Endothelial cell of umbilical vein (primary cell): ENCODE measurements at places on chromosomes 5 and 9.

DNA sequence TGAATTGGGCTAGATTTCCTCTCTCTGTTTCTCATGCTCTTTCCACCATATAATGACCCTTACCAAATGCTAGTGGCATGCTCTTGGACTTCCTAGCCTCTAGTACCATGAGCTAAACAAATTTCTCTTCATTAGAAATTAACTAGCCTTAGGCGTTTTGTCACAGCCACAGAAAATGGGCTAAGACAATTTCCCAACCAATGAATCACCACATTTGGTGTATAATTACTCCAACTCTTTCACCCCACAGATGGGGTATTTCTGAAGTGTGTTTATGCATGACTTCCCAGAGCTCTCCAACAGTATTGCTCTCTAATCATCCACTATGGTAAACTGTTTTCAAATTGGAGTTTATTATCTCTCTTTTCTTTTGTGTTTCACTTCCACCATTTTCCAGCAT lies 1041.1 kb upstream of the COX7C start:
- DNase-seq, result no peak

DNA sequence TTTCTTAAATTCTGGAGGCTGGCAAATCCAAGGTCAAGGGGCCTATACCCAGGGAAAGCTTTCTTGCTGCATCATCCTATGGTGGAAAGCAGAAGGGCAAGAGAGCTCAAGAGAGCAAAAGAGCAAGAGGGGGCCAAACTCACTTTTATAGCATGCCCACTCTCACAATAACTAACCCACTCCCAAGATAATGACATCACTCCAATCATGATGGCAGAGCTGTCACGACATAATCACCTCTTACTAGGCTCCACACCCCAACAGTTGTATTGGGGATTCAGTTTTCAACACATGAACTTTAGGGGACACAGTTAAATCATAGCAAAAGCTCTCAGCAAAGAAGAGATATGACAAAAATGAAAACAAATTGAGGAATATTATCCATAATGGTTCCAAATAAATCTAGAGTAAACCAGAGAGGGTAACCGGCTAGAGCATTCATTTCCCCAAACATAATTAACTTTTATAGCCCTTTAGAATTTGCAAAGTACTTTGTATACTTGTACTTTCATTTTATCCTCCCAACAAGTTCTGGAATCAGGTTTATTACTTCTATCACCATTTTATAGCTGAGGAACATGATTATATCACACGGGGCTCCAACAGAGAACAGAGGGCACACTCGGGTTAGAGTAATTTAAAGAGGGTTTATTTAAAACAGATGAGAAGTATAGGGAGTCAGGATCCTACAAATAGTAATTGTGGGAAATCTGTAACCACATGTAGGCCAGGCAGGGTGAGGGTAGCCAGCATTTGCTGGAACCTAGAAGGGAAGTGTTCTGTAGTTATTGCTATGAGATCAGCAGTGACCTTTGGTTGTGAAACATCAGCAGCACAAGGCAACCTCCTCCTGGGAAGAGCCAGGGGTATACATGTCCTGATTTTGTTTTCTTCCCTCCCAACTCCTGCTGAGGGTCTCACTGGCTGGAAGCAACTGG lies 7.2 kb upstream of the TARS1 start:
- DNase-seq, result no peak

DNA sequence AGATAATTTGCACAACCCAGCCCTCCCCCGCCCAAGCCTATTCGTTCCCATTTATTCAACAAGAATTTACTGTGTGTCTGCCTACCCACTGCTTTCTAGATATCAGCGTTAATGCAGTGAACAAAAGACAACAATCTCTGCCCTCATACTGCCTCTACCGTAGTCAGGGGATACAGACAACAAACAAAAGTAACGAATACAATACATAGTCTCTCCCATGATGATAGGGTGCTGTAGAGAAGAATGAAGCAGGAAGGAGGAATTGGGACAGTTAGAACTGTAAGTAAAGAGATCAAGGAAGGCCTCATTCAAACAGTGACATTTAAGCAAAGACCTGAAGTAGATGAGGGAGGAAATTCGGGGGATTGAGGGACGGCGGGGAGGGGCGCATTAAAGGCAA lies 1.7 kb downstream of the GFM2 start:
- DNase-seq, result peak; percentile 24

DNA sequence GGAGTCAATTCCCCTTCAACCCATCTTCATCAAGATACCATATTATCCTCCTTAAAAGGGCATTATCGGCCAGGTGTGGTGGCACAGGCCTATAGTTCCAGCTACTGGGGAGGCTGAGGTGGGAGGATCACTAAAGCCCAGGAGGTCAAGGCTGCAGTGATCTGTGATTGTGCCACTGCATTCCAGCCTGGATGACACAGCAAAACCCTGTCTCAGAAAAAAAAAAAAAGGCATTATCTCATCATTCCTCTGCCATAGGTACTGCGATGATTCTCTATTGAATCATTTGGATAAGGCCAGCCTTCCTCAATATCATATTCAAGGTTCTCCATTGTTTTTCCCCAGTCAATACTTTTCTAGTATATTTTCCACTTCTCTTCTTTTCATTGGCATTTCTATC lies 39.2 kb upstream of the RAB3C start:
- DNase-seq, result no peak

DNA sequence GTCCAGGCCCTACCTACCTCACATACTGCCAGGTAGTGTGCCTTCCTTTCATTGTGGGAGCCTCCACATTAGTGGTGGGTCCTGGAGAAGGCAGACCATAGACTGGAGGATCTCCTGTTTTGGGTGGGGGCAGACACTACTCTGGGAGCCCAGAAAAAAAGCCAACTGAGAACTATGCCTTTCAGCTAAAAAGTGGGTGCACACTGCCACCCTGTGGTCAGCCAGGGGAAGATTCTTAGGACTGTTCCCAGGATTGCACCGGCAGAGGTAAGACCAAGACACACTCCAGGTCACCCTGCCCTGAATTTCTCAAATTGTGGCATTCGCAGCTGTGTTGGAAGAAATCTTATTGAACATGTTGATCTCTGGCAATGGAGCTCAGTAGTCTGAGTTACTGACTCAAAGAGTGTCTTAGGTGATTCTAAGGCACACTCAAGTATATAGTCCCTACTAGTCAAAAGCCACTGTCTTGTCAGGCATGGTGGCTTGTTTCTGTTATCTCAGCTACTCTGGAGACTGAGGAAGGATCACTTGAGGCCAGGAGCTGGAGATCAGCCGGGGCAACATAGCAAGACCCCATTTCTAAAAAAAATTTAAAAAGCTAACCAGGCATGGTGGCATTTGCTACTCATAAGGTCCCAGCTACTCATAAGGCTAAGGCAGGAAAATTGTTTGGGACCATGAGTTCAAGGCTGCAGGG lies 3.6 kb downstream of the SIGMAR1 start:
- peak; percentile 64 for DNase-seq

DNA sequence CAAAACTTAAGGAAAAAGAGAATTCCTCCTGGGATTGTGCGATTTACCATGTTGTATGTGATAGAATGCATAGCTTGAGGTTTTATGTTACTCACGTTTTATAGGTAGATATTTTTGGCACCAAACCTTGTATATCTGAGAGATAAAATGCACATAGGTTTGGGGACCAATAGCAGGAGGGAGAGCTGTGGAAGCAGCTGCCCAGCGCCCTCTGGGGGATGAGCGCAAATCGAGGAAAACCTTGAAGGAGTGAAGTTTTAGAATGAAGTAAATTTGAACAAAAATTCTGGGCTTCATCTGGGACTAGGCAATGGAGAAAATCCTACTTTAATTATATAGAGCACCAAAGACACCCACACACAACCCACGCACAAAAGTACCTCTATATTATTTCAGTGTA lies 197.0 kb downstream of the ADCY2 start:
- no peak for DNase-seq

DNA sequence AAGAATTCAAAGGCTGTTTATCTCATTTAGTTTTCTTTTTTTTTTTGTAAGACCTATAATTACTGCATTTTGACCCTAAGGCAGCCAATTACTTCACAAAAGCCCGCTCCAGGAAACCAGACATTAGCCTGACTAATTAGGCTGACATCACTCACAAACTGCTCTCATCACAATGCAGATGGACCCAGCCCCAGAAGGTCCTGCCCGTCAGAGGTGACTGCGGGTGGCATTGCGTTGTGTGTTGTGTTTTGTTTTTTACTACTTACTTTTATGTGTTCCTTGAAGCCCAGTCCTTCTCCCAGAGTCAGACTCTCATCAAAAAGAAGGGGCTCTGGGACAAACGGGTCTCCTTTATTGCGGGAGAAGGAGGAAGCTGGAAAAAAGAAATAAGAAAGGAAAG lies 172.2 kb downstream of the HSD17B3 start:
- DNase-seq, result peak; percentile 86

DNA sequence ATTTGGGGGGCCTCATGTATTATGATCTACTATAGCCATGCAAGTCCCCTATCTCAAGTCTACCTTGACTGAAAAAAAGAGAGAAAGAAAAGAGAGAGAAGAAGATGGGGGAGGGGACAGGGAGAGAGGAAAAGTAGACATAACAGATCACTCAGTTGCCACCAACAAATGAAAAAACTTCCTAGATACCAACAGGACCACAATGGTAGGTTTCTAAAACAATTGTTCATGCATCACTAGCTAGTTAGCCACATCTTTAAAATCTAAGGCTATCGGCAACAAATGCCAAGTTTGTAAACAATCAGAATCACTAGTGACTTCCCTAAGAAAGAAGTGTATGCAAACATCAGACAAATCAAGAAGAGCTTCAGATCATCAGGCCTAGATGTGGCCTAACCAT lies 328.2 kb downstream of the BNC2 start:
- peak; percentile 15 for DNase-seq

DNA sequence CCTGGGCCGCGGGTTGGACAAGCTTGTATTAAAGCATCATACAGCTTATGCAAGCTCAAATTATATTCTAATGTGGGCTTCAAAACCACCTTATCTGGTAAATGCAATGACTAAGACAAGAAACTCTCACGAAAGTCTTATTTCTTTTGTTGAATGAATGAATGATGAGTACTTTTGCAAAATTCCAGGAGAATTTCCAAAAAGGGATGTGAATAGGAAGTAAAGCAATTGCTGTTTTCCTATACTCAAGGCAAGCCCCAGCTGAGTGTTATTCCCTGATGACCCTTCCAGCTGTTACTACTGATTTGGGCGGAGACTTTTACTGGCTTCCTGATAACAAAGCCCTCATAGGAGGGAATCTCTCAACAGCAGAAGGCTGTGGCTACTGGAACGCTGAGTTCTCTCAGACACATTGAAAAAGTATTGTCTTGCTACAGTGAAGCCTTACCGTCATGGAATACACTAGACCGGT lies 162.8 kb downstream of the SREK1 start:
- peak; percentile 49 for DNase-seq

- no peak for DNase-seq
These were observed 18.1 kb downstream of the FGF1 start for GRCh38 chr5:142667831-142668230.

GRCh38 chr9:38285236-38285635 lies 107.3 kb upstream of the ALDH1B1 start:
- DNase-seq, result no peak

DNA sequence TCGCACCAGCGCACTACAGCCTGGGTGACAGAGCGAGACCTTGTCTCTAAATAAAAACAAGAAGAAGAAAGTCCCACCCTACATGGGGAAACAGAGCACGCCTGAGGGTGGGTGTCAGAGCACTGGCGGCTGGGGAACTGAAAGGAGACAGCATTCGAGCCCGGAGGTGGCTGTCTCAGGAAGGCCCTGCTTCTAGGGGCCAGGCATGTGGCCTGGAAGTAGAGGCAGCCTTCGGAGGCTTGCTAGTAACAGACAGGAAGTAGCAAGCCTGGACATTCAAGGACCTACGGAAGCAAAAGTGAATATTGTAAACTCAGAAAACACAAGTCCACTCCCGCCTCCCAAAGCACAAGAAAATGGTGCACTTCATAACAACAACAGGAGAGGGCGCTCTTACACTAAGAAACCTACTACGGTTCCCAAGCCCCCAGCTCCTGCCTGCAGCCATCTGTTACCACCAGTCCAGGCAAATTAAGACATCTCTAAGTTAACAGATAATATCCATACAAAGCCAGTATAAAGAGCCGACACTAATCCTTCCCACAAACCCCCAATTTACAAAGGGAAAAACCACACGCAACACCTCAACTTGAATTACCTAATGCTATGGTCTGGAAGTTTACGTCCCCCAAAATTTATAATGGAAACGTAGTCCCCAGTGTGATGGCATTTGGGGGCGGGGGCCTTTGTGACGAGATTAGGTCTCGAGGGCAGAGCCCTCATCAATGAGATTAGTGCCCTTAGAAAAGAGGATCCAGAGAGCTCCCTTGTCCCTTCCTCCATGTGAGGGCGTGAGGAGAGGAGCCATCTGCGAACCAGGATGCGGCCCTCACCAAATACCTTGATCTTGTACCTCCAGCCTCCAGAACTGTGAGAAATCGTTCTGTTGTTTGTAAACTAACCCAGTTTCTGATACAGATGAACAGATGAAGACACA lies 7.7 kb downstream of the RASGEF1C start:
- peak; percentile 40 for DNase-seq
